HCEC 1CT (cell line): ENCODE measurements at places on chromosomes 4 and X.

DNA sequence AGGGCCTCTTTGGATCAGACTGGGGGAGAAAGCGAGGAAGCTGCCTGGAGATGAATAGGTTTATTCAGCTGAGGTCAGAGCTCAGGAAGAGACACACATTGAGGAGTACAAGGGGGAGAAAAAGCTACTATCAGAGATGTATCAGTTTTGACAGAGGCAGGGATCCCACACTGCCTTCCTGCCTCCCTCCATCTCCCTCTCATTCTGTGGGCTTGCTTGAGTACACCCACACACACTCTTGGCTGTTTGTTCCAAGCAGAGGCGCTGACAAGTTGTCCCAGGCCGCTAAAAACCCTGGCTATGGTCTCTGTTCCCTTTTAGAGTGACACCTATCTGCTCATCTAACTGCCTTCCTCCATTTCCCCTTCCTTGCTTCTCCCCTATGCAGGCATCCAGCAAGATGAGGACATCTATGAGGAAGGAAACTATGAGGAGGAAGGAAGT, 5.2 kb downstream of the TSPYL2 start:
- DNase-seq, result no peak

DNA sequence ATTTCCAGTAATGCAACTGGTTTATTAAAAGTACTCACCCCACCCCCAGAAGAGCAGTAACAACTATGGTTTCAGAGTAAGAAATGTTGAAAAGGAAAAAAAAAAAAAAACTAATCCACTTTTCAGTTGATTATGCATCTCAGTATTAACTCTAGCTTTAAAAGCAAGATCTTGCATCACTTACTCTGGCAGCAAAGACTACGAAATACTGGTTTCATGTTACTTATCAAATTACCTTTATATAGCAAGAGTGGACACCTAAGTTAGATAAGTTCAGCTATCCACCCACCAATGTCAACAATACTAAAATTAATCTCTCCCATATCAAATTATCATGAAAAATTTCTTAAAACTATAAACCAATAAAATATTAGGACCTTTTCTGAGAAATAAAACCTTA, 105.0 kb downstream of the ABCB7 start:
- DNase-seq, result no peak

GRCh38 chr4:6332042-6332668, 62.5 kb downstream of the WFS1 start:
- no peak for DNase-seq

GRCh38 chrX:24175276-24175675, 25.7 kb downstream of the ZFX start:
- no peak for DNase-seq
